Myocyte (in vitro differentiated cells): ENCODE measurements at places on chromosomes 7 and 10. TPM values are rescaled to one million over a fixed set of nuclear protein-coding genes. Genes with fewer than 3 reads are reported as not detected.

The MEOX2 gene
- 2.1 and 2.3 TPM in 2 replicates for total RNA-seq

The POM121C gene
- 8.5 and 10.3 TPM in 2 replicates for total RNA-seq

The TMEM139 gene
- total RNA-seq: 0.29 TPM in 1 of 2 replicates, not detected in the other

The LMBR1 gene
- 32.2 and 45.0 TPM in 2 replicates for total RNA-seq

DNA sequence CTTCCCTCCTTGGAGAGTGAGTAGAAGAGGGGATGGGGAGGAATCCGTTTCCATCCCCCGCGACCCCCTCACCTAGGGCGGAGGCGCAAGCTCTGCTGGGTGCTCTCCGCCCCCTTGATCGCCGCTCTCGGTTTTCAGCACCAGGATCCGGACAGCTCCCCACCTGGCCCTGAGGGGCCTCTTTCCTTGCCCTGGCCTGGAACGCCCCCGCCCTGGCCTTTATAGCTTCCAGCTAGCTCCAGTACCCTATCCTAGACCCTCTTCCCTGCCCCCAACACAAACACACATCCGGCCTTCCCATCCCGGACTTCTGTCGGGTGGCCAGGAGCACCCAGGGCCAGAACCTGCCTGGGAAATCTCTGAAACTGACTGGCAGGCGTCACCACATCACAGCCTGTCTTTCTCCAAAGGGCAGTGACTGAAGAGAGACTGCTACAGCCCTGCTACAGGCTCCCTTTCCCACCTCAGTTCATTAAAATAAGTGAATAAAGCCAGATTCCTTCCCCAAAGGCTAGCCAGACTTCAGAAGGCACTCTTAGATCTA, 72.3 kb upstream of the LEP start:
- DNase-seq: peak; percentile 55

GRCh38 chr7:22675421-22675820, 51.6 kb upstream of the IL6 start:
- DNase-seq: no peak

DNA sequence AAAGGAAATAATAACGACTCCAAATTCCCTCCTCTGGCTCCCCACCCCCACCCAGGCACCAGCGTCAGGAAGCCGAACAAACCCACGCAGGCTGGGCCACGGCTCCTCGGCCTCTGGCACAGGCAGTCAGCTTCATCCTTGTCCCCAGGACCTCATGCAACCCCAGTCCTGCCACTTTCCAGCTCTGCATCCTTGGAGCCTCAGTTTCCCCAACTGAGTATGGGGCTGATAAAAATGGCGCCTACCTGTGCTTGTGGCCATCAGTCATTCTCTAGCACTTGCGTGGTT, 137.1 kb downstream of the RGS10 start:
- DNase-seq: no peak

DNA sequence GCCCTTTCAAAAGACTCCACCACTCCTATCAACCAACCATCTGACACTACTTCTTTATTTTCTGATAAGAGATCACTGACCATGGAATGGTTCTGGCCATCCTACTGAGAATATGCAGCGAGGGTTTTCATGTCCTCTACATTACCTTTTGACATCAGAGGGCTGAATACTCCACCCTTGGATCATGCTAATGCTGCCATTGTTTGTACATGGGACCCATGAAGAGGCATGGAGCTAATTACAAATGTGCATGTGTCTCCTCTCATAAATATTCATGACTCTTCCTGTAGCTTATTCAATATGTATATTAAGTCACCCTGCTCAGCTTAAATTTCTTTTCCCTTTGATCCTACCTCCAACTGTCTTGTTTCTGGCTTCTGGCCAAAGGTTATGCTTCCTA, 1065.8 kb upstream of the GHITM start:
- DNase-seq: no peak
